Stimulated activated CD4-positive, alpha-beta T cell treated with anti-CD3 and anti-CD28 coated beads, Interleukin-1b, Interleukin-23, amount 100 ng/mL, for 48 hours (primary cell): ENCODE measurements at places on chromosomes 12 and 14.

DNA sequence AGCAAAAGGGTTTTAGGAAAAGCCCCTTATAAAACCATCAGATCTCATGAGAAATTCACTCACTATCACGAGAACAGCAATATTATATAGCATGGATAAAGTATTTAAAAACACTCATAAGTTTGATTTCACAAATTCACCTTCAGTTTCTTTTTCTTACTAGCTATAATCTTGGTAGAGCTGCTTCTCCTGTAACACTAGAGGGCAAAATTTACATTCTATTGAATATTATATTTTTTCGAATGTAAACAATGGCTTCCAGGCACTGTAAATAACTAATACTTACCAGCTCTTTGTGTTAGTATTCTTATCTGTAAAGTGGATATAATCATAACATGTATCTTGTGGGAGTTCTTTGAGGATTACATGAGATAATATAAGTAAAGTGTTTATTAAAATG lies 259.6 kb downstream of the CCER1 start:
- DNase-seq = no peak

DNA sequence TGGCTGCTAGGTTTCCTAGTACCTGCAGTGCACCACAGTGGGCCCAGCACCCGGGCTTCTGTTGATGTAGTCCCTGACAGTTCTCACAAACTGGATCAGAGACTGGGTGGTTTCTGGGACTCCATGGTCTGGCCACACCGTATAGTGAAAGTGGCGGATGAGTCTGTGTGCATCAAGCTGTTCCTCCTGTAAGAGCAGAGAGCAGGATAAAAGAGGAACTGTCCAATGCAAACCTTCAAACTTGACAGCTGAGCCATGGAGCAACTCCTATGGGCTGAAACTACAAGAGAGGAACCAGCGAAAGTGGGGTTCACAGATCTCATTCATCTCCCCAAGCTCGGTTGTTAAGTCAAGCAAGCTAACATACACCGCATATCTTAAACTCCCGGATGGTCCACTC lies 102.8 kb downstream of the PTPRB start:
- no peak for DNase-seq

DNA sequence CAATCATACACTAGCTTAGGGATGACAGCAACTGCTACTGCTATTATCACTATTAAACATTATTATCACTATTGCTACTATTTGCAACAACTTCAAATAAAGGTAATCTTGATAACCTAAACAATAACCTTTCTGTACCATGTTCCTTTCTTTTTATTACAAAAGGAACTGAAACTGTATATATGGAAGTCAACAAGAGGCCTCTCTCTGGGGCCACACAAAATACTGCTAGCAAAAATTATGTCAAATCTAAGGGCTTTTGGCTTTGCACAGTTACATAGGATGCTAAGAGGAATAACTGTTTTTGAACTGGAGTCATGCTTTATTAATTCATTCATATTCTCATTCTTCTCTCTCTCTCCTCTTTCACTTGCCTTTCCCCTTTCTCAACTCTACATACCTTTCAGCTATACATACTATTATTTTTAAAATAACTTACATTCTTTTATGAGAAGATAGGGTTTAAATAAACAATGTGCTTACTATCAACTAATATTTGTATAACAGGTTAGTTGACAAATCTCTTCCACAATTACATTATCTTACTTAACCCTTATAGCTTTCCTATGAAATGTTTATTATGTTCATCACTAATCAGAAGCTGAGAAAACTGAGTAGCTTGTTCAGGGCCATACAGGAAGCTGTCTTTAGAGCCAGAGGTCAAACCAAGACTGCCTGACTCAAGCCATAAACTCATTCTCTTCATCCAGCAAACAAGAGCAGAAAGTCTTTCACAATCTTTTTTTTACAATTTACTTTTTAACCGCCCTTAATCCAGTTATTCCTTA lies 25.7 kb downstream of the SPTSSA start:
- DNase-seq = no peak

- DNase-seq = no peak
Observed at GRCh38 chr12:41917938-41918341, 226.7 kb downstream of the GXYLT1 start.

DNA sequence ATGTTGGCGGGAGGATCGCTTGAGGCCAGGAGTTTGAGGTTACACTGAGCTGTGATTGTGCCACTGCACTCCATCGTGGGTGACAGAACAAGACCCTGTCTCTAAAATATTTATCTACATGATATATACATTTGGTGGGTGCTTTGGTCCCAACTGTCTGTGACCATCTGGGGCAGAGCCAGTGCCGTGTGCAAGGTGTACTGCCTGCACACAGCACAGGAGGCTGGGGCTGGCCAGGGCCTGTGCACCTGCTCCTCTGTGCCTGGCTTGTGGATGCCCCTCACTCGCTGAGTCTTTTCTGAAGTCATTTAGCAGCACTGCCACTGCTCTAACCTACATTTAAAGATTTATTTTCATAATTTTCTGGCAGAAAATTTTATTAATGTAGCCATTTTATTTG lies 58.7 kb downstream of the TRAF3 start:
- no peak for DNase-seq

DNA sequence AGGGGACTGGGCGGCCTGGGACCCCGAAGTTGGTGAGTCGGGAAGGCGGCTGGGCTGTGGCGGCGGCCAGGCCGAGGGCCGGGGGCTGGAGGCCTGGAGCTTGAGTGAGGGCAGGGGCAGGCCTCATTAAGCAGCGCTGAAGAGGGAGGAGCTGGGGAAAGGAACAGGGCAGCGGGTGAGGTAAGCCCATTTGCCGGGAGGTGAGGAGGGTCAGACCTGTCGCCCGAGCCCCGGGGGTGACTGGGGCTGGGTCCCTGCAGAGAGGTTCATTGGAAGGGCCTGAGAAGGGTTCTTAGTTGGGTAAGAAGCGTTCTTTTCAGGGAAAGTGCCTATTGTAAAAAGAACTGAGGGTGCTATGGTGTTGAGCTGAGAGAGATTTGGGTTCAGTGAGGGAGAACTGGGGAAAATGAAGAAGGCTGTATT lies 441 bp downstream of the RAB5B start:
- peak; percentile 41 for DNase-seq

DNA sequence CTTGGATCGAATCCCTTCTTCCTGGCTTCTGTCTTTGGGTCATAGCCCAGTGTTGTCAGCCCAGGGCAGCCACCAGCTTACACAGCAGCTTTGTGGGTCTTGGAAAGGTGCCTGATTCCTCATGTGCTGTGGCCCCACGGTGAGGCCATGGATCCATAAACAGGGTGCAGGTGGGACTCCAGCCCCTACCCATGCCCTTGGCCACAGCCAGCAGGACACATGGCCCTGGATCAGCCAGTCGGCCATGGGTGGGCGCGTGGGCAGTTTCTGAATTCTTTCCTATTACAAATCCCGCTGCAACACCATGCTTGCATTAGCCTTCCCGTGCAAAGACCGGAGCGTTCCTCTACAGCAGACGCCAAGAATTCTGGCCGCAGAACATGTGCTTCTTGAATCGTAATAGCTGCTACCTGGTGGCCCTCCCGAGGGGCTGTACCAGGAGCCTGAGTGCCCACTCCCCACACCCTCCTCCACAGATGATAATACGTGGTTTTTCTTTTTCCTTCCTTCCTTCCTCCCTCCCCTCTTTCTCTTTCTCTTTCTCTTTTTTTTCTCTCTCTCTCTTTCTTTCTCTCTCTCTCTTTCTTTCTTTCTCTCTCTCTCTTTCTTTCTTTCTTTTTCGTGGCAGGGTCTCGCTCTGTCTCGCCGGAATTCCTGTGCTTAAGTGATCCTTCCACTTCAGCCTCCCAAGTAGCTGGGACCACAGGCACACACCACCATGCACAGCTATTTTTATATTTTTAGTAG lies 2.9 kb upstream of the MMP17 start:
- no peak for DNase-seq

DNA sequence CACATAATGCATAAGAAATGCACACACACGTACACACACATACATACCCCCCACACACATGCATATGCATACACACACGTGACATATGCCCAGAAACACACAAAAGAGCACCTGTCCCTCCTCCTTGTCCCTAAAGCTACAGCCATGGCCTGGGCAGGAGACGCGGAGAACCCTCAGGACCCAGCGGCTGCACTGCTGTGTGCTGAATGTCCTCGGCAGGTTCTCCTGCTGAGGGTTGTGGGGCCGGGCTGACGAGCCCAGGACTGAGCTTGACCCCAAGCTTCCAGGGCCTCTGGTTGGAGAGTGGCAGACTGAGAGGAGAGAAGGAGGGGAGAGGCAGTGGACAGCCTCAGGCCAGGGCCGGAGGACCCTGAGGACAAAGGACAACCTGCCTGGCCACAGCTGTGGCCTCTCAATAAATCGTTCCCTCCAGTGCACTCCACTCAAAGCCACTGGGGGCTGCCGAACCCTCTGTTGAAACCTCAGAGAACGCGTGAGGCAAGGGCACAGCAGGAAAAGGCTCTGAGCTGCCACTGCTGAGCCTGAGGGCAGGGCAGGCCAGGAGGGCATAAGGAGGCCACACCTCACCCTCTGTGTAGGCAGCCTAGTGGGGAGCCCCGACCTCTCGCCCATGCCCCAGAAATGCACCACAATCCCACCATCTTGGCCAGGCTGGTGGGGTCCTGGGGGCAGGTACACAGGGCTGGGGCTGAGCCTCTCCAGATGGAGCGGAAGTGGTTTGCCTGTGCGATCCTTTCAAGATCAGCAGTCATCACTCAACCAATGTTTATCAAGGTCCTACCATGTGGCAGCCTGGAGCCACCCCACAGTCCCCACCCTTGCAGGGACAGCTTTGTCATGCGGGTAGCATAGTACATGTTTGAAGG lies 3.1 kb downstream of the CACNA2D4 start:
- DNase-seq = peak; percentile 19

- DNase-seq = no peak
Observed at GRCh38 chr14:53571641-53572328, 384.8 kb downstream of the BMP4 start.

GRCh38 chr12:19833775-19834501 lies 394.6 kb downstream of the AEBP2 start:
- peak; percentile 21 for DNase-seq

- no peak for DNase-seq
Observed at GRCh38 chr14:49593016-49593415, 5.7 kb upstream of the LRR1 start.

- no peak for DNase-seq
Observed at GRCh38 chr14:58659846-58660245, 22.1 kb downstream of the DACT1 start.

GRCh38 chr12:100718187-100718586 lies 76.4 kb upstream of the ANO4 start:
- DNase-seq = no peak

DNA sequence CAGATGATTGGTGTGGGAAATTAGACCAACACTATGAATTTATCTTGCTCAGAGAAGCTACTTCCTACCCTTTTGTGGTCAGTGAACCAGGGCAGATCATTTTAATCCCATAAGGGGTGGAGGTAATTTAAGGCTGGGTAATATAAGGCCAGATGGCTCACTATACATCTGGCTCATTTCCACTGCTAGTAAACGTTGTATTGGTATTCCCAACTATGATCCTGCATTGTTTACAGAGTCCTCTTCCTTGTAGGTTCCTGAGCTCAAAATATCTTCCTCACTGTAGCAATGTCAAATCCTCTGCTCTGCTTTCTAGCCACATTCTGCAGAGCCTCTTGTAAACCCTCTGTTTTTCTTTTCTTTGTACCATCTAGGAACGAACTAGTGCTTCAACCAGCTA lies 93.0 kb upstream of the MGAT4C start:
- DNase-seq = no peak

GRCh38 chr12:93050026-93050747 lies 121.1 kb upstream of the EEA1 start:
- no peak for DNase-seq

GRCh38 chr12:46300910-46301309 lies 32.1 kb upstream of the SLC38A1 start:
- no peak for DNase-seq

DNA sequence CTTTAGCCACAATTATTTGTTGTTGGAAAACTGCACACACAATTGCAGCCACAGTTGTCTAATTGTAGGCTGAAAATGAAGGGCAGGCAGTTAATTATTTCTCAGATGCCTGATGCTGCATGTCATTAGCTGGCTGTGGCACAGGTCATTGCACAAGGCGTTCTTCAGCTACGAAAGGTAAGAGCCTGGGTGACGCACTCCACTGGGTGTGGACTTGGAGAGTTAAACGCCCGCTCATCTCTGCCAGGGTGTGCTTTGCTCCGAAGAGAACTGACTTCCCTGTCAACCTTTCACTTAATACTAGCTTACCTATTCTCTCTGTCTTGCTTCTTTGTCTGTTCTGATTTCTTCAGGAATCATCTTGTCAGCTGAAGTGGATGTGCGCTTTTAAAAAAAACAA lies 91.4 kb upstream of the CPM start:
- DNase-seq = no peak

DNA sequence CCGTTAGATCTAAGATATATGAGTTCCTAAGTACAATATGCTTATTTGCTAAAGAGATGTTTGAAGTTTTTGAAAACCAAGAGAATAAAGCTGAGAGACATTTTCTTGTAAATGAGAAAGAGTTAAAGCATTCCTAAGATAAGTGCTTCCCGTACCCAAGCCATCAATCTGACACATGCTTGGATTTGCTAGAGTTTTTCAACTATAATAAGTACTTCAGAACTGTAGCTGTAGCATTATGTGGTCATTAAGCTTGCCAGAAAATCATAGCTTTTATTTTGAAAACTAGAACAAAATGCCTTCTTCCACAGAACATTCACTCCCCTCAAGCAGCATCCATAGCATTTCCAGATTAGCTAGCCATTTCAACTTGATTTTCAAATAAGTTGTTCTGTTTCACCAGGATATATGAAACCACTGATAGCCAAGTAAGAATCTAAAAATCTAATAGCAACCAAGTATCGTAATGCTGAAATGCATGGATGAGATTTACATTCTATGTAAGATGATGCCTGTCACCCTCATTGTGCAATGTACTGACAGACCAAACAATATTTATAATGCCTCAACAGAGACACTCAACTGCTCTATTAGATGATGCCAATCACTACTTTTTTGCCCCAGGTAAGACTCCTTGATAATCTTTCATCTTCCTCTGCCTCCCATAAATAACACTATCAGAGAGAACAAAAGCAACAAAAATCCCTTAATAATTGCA lies 8.0 kb downstream of the SNW1 start:
- DNase-seq = no peak

DNA sequence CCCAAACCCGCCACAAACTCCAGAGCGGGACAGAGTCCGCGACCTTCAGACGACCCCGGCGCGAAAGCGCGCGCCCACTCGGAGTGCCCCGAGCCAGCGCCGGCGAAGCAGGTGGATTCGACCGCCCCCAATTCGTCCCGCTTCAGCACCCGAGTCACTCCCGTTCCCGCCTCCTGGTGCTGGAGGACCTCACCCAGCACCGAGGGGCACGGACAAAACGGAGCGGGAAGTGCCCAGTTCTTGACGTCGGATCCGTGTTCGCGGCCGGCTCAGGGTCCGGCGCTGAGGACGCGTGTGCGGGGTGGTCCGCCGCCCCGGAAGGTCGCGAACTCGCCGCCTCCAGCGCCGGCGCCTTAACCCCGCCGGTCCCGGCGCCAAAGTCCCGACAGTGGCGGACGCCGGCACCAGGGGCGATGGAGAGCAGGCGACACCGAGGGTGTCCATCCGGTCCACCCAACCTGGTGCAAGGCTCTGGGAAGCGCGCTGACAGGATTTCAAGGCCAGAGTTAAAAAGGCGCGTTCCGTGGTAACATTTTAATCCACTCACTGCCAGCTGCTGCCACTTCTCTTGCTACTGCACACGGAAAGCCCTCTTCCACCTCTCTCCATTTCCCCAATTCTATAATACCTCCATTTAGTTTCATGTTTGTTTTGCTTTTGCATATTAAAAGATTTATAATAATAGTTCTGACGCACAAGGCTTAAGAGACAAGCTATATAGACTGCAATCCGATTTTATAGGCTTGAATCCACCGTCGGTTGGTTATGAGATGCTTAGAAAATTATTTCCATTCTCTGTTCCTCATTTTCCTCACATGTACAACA lies 240.0 kb upstream of the CPNE8 start:
- DNase-seq = peak; percentile 50
